Activated CD8-positive, alpha-beta memory T cell treated with anti-CD3 and anti-CD28 coated beads for 24 hours (primary cell): ENCODE measurements at places on chromosomes 2 and 18.
A peak's percentile ranks its signal among the peaks of the same experiment; 100 is the strongest.

GRCh38 chr2:234257859-234258561 lies 207.5 kb downstream of the SPP2 start:
- no peak for DNase-seq

- no peak for DNase-seq
Measured at GRCh38 chr2:104736026-104736425, 117.9 kb upstream of the POU3F3 start.

- DNase-seq: no peak
Measured at GRCh38 chr2:195734395-195734794, 77.4 kb downstream of the SLC39A10 start.

DNA sequence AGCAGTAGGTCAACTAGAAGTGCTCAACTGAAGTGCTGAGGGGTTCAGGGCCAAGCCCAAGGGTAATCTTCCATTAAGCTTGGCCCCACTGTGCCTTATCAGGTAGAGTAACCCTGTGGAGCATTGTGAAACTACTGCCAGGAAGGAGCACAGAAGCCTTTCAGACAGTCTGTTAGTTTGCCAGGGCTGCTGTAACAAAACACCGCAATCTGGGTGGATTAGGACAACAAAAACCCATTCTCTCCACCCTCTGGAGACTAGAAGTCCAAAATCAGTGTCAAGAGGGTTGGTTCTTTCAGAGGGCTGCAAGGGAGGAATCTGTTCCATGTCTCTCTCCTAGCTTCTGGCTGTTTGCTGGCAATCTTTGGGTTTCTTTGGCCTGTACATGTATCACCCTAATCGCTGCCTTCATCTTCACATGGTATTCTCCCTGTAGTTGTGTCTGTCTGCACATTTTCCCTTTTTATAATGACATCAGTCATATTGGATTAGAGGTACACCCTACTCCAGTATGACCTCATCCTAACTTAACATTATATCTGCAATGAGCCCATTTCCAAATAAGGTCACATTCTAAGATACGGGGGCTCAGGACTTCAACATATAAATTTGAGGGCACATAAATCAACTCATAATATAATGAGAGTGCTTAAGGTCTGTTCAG lies 21.2 kb downstream of the VIT start:
- no peak for DNase-seq

- no peak for DNase-seq
Measured at GRCh38 chr18:25283781-25284180, 68.2 kb downstream of the ZNF521 start.

DNA sequence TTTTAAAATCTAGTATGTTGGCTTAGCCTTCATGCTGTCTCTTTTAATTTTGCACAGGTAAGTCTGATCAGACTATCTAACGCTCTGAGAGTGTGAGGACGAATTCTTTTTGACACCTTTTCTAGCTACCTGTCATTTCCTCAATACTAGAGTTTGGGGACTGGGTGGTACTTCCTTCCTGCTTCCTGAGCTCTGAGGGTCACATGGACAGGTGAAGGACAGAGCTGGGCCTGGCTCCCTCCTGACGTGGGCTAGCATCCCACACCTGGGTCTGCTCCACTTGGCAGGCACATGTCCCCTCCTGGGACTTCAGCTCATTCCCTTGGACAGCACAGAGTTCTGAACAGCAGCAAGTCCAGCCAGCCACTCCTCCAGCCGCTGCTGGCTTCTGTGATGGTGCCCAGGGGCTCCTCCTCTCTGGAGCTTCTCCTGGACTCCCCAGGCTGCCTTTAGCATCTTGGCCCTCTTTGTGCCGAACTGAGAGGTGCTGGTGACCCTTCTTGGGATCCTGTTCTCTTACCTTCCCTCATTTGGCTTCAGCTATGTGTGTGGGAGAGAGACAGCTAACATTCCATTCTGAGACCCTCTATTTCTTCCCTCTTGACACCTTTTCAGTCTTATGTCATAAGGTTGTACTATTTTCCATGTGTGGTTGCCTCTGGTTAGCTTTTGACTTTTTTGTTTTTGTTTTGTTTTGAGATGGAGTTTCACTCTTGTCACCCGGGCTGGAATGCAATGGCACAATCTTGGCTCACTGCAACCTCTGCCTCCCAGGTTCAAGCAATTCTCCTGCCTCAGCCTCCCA lies 106.9 kb downstream of the B3GNT2 start:
- DNase-seq: peak; percentile 63

- peak; percentile 75 for DNase-seq
Measured at GRCh38 chr2:96264656-96265348, 995 bp downstream of the TMEM127 start.

- DNase-seq: no peak
Measured at GRCh38 chr2:51028829-51029228, 3.1 kb downstream of the NRXN1 start.

GRCh38 chr2:108943751-108944150 lies 45.3 kb downstream of the EDAR start:
- DNase-seq: no peak

GRCh38 chr18:3008541-3008940 lies 4.4 kb downstream of the LPIN2 start:
- DNase-seq: no peak

- DNase-seq: no peak
Measured at GRCh38 chr2:242053921-242054320, 184.4 kb downstream of the RTP5 start.

GRCh38 chr18:43780782-43781340 lies 503.6 kb upstream of the SYT4 start:
- DNase-seq: no peak

GRCh38 chr2:224062481-224063297 lies 23.6 kb upstream of the SERPINE2 start:
- no peak for DNase-seq

DNA sequence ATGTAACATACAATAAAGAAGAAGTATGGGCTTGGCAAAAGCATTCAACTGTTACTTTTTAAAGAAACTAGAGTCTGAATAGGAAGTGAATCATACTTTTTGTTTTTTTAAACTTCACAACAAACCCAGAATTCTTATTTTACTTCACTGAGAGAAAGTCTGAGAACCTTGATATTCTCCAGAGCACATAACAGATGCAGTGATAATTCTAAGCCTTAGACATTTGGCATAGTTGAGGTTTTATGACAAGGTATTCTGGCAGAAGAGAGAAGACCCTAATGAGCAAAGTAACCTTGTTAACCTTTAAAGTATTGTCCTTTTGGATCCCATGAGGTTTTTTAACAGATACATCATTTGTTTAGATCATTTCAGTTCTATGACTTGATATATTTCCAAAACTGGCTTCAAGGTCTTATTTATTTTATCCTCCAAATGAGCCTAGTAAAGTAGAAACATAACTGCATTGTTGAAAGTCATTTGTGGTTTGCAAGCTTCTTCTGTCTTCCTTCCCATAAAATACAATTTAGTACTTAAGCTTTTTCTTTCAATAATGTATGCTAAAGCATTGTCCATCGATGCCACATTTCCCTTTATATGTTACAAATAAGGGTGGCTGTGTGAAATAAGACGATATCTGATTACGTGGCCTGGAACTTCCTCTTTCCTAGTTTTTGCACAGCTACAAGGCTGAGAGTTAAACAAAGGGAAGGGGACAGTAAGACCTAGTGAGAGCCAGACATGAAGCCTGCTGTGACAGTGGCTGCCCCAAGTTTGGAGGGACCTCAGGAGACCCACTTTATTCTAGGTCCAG lies 86.1 kb upstream of the ITPRID2 start:
- no peak for DNase-seq

DNA sequence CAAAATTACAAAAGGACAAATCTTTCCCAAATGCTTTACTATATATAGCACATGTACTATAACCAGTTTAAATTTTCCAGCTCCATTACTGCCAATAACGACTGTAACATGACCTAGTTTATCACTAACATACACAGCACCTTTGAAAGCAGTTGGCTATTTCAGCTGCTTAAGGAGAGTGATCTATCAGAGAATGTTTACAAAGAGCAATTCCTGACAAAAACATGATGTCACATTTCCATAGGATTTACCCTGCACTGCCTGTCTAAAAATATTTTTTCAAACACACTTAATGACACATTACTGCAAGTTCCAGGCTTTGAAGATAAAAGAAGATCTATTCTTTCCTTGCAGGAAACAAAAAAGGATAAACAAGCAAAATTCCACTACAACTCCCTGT lies 40.6 kb downstream of the ZNF516 start:
- DNase-seq: no peak

GRCh38 chr2:240320204-240320993 lies 115.1 kb upstream of the GPC1 start:
- no peak for DNase-seq

GRCh38 chr2:21617885-21618434 lies 494.2 kb downstream of the TDRD15 start:
- no peak for DNase-seq

DNA sequence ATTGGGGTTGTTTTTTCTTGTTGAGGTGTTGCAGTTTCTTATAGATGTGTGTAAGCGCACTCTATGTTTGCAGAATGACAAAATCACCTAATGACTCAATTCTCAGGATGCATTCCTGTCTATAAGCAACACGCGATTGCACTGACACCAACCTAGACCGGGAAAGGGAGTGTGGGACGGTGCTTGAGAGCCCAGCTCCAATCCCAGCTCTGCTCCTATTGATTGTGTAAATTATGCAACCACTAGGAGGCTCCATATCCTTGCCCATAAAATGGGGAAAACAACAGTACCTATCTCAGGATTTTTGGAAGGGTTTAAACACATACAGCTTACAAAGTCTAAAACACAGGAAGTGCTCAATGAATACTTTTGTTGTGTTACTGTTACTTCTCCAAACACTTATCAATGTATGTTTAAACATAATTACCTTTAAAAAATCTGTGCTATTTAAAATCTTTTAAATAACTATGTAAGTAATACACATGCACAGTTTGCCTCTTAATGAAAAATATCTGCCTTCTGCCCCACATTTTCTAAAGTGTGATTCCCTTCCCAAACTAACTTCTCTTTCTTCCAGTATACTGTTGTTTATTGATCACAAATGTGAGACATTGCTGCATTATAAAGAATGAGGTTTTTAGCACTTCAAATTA lies 132.5 kb downstream of the SPHKAP start:
- no peak for DNase-seq

DNA sequence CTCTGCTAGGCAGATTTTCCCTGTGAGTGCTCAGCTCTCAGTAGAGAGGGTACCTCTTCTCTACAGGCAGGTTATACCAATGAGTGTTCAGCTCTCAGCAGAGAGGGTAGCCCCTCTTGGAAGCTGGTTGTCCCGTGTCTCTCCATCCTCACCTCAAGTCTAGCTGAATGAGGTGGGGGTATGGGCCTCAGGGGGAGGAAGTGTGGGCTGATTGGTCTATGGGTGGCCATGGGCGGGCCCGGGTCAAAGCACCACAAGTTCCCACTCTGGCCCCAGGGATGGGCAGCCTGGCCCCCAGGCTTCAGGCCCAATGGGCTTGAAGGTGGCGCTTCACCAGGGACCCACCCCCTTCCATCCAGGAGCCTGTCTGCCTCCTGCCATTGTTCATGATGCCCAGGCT lies 17.0 kb upstream of the MBD2 start:
- no peak for DNase-seq

GRCh38 chr18:29226213-29226612 lies 1049.3 kb upstream of the CDH2 start:
- no peak for DNase-seq

- DNase-seq: no peak
Measured at GRCh38 chr2:134852518-134852917, 14.1 kb downstream of the ACMSD start.

GRCh38 chr18:59416818-59417217 lies 57.8 kb upstream of the LMAN1 start:
- no peak for DNase-seq

- no peak for DNase-seq
Measured at GRCh38 chr2:226802573-226802972, 3.0 kb upstream of the IRS1 start.

- DNase-seq: no peak
Measured at GRCh38 chr2:217151509-217152206, 291.8 kb upstream of the TNP1 start.

- DNase-seq: no peak
Measured at GRCh38 chr2:39772086-39772811, 6.8 kb downstream of the THUMPD2 start.

DNA sequence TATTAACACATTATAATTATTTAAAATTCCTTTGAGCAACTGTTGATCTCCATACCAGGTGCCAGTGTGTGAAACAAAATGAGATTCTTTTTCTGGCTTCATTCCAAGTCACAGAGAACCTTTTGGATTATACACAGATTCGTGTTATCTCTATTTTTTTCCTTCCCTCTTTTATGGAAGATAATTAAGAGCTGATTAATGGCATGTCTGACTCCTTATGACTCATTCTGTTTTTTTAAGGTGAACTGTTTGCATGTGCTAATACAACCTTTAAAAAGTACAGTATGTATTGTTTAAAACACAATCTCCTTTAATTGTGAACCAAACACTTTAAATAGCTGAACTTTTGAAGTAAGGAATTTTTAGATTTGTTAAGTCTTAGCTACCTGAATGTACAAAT lies 39.3 kb downstream of the PELI1 start:
- DNase-seq: no peak

DNA sequence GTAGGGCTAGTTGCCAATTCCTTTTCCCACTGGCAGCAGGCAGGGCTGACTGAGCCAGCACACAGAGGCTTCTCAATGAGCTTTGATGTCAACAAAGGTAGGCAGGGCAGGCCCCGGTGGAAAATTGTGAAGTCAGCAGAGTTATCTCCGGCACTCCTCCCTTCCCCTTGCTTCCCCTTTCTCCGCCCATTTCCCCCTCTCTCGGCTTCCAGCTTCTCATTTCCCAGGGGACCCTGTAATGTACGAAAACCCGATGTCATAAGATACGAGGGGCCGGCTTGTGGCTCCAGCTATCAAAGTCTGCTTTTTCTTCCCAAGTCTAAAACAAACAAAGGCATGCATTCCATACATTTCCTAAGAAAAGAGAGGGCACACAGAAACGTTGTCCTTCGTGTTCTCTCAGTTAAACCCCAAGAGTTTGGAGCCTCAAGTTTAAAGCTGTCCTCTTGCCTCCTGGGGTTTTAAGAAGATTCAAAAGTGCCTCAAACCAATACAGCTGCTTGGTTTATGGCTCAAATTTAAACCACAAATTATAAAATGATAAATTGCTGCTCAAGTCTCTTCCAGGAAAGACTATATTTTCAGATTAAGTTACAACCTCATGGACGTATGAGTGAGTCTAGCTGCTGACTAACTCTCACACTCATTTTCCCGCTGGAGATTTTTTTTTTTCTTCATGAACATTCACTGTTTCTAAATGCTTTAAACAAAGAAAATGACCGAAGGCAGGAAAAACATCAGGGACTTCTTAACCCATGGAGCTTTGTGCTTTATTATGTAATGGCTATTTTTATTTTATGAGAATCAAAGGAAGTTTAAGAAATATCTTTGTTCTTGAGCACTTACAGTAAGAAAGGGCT lies 27.2 kb upstream of the EML4 start:
- DNase-seq: peak; percentile 57

DNA sequence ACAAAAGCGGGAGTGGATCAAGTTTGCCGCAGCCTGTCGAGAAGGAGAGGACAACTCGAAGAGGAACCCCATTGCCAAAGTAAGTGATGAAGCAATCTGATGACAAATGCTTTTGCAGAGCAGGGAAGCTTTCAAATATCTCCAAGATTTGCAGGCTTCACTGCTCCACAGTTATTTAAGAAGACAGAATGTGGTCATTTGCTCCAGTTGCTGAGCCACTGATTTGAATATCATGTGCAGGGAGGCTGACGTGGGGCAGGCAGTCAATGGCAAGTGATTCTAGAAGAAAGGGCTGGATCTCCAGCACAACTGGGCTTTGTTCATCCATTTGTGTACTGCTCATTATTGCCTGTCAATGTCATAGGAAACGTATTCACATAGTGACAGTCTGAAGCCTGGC lies 10.2 kb downstream of the DSG4 start:
- DNase-seq: no peak
